ENCODE measurements at places on chromosomes 11 and 22. TPM values are rescaled to one million over a fixed set of nuclear protein-coding genes. Genes with fewer than 3 reads are reported as not detected.

- no peak for DNase-seq
These were observed 66.7 kb downstream of the EFCAB6 start for GRCh38 chr22:43745411-43745770.

DNA sequence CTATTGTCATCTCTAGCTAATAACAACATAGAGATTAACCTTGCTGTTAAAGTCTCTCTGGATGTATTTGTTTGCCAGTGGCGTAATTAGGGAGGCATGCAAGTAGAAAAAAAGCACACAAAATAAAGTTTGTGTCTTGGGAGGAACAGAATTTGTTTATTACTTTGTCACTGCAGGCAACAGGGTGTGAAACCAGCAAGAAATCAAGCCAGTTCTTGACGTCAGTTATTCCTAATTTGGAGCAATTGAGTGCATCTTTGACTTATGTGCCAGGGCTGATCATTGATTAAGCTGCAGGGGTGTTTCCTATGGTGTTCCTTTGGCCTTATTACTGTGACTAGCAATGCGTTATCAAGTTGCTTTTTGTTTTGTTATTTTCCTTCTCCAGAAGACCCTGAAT is 751.0 kb downstream of the KCNA4 start:
- no peak for DNase-seq

The RIMBP3C gene
- total RNA-seq: 0.64 TPM

GRCh38 chr11:74936087-74936486 is 12.8 kb downstream of the XRRA1 start:
- DNase-seq: no peak

The MYBPC3 gene
- total RNA-seq: not detected

DNA sequence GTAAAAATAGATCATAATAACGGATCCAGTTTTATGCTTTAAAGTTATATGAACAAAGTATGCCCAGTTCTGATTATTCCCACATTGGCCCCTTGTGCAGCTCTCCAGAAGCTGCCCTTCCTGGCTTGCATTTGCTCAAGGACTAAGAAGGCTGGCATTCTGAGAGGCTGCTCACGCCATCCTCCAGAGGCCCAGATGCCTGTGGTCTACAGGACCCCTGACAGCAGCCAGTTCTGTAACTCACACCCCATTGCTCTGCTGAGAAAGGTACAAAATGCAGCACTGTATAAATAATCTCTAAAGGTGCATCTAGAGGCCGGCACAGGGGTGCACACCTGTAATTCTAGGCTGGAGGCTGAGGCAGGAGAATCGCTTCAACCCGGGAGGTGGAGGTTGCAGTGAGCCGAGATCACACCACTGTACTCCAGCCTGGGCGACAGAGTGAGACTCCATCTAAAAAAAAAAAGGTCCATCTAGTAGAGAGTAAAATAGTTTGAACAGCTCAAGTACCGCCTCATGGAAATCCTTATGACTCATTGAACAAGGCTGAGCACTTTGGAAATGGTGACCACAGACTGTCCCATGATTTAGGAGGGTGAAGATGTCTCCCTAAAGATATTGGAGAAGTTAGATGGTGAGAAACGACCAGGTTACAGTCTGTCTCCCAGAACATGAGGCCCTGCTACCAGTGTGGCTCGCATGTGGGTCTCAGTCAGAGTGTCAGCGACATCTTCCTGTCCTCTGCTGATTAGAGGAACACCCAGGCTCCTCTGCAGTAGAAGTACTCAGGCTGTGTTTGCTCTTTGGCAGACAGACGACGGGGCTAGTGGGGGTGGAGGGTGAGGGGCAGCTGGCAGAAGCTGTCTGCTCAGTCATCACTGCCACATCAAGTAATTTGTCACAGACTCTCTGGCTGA is 56.3 kb downstream of the KREMEN1 start:
- peak; percentile 45 for DNase-seq

GRCh38 chr11:134252346-134253187 is 585 bp downstream of the THYN1 start:
- peak; percentile 65 for DNase-seq

- DNase-seq: peak; percentile 52
These were observed 18.1 kb downstream of the THY1 start for GRCh38 chr11:119404872-119405271.

DNA sequence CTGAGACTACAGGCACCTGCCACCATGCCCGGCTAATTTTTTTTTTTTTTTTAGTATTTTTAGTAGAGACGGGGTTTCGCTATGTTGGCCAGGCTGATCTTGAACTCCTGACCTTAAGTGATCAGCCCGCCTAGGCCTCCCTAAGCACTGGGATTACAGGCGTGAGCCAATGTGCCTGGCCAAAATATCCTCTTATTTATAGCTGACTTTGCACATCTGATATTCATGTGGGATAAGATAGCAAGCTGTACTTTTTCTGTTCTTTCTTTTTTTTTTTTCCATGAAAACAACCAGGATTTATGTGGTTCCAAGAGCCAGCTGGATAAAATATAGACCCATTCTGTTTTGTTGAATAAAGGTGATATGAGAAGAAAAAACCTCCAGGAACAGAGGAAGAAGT is 12.1 kb upstream of the XBP1 start:
- DNase-seq: no peak

DNA sequence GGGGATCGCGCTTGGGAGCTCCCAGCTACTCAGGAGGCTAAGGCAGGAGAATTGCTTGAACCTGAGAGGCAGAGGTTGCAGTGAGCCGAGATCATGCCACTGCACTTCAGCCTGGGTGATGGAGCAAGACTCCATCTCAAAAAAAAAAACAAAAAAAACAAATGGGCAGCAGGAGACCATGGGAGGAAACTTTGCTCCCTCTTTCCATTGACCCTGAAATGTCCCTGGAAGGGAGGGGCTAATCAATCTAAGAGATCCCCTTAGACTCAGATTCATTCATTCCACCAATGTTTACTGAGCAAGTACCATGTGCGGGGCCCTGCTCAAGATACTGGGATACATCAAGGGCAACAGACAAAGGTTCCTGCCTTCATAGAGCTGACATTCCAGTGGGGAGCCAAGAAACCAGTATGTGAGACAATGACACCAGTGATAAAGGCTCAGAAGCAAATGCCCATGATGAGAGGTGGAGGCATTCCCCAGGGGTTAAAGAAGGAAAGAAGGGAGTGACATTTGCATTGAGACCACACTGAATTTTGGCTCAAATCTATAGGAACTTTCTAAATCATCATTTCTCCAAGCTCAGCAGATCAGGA is 37.7 kb upstream of the TFIP11 start:
- DNase-seq: no peak

DNA sequence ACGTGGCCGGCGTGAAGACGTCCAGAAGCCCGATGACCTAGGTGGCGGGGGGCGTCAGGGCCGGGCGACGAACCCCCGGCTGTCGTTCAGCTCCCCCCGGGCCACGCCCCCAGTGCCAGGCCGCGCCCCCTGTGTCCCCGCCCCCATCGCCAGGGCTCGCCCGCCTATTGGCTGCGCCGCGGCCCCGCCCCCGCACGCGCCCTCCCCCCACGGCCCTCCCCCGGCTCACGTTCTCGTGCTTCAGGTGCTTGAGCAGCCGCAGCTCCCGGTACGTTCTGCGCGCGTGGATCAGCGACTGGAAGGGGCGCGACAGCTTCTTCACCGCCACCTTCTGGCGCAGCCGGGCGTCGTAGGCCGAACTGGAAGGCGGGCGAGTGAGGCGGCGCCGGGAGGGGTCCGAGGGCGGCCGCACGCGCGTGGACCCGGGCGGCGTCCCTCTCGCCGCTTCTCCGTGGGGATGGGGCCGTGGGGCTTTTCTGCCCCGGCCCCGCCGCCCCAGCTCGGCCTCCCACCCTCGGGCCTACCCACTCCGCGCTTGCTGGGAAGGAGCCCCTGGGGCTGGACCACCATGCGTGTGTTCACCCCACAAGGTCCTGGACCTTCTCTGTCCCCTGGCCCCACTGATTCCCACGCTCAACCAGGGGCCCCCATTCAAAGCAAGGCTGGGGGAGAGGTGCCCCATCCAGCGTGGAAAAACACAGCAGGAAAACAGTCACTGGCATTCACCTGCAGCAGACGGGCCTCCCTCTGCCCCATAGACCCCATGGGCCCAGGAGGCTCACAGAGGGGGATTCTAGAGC is 2.4 kb downstream of the MAPK11 start:
- DNase-seq: peak; percentile 68

DNA sequence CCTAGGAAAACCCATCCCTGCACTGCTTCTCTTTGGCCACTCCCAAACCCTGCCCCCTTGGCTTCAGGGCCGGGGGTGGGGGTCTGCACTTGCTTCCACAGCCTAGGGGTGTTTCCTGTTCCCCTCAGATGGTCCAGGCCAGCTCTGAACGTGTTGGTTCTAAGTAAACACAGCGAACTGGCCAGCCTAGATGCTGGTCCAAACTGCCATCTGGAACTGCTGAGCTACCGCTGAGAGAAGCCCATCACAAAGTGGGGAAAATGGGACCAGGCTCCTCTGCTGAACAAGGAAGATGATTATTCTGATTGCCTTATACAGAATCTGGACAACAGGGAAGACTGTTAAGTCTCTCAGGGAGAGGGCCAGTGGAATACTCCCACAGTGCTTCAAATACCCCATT is 23.5 kb upstream of the YPEL1 start:
- no peak for DNase-seq

DNA sequence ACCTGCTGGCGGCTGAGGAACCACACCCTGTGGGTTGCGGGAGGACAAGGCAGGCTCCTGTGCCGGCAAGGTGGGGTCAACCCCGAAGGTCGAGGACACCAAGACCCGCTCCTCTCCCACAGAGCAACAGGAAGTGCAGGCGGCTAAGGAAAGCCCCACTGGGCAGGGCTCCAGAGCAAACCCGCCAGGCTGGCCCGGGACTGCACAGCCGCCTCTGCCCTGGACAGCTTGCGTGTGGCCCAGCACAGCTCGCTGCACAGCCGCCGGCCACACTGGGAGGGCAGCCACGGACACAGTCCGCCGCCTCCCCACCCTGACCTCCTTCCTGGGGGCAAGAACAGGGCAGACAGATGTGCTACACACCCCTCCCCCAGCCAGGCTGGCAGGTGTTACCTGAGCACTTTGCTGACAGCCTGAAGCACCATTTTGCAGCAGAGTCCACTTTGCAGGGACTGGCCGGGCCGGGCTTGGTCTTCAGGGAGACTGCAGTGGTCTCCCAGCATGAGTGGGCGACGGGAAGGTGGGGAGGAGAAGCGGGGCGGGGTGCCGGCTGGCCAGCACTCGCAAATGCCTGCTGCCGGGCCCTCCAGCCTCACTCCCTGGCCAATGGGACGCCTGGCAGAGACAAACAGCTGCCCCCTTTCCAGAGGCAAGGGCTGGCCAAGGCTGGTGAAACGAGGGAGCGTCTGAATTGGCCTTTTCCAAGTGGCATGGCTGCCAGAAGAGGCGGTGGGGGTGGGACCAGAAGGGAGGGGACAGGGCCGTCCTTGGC is at the start of gene MOB2:
MOB2 (minus strand) TSS at position 726 of the 772 bp plus-strand sequence; CDS start at position 503, 223 bp downstream.
- DNase-seq: no peak

- no peak for DNase-seq
These were observed at the start of gene MMP8 for GRCh38 chr11:102724904-102725500. TSS of gene MMP8 (minus strand) at chr11:102724954. CDS start at chr11:102724855, 99 bp downstream.

The FAM181B gene
- not detected for total RNA-seq

The ME3 gene
- 27.4 TPM for total RNA-seq

DNA sequence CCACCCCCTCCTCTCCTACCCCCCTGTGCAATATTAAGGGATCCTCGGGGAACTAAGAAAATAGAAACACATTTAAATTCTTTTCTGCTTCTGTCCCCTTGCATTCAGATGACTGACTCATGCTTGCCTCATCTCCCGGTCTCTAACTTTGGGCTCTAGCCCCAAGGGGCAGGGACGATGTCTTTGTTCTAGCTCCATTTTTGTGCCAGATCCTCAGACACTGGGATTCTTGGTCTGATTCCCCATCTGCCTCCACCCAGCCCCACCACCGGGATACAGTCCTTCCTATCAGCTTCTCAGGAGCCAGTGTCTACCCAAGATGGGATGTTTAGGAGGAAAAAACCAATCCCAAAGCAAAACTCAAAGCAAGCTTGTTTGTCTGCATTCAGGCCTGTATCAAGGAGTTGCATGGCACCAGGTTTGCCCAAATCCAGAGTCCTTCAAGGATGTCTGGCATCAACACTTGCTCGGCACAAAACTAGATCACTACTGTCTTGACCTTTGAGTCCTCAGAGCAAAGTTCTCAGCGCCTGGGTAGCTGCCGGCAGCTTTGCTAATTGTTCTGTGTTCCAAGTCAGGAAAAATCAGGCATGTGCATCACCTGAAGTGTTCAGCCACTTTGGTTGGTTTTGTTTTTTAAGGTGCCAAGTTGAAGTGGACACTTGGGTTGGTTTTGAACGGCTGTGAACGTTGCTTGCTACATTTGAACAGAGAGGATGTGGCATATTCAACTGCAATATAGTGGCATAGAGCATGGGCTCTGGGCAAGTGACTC is 212.8 kb downstream of the DSCAML1 start:
- DNase-seq: no peak

DNA sequence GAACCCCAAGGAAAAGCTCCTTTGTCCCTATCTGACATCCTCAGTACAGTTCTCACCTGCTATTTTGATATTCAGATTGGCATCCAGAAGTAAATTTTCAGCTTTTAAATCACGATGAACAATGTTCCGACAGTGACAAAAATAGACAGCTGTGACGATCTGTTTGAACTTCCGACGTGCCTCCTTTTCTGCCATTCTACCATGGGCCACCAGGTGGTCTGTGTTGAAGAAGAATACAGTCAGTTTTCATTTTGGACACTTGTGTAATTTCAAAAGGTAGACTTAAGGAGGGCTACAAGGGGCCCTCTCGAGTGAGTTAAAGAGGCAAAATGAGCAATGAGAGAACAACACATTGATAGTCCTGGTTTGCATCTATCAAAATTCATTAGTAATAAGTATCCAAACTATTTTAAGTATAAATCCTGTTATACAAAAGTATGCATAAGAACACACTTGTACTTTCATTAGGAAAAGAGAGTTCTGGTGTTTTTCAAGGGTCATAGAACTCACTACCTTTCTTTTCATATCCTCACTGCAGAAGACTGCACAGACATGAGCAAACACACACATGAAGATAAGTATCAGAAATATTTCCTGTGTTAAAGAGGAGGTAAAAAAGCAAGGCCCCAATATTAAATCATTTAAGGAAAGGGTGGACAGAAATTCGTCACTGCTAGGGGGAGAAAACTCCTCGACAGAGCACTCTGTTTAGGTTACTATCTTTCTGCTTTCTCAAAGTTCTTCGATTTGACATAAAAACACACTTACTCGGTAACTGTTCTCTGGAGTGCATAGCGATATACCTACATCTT is 89.9 kb upstream of the APOA1 start:
- no peak for DNase-seq

- DNase-seq: no peak
These were observed 27.8 kb upstream of the GRAMD4 start for GRCh38 chr22:46592390-46592872.

DNA sequence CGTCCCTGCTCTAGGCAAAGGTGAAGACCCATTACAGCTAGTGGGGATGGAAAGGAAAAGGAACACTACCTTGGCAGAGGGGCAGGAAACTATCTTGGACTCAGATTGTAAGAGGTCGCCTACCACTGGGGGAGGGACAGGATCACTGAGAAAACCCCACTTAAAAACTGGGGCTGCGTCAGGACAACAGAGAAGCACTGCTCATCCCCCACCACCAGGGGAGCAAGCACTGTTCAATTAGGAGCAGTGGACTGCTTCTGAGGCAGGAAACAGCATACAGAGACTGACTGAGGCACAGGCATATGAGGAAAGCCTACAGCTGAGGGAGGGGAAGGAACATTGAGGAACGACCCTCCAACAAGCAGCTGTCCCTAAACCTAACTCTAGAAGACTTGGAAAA is 20.8 kb upstream of the DLAT start:
- no peak for DNase-seq

GRCh38 chr11:117641008-117641915 is 155.8 kb downstream of the DSCAML1 start:
- no peak for DNase-seq

The ASCL2 gene
- total RNA-seq: not detected

Data from fibroblast of villous mesenchyme (primary cell).